ENCODE measurements at places on chromosomes 1 and 21.

DNA sequence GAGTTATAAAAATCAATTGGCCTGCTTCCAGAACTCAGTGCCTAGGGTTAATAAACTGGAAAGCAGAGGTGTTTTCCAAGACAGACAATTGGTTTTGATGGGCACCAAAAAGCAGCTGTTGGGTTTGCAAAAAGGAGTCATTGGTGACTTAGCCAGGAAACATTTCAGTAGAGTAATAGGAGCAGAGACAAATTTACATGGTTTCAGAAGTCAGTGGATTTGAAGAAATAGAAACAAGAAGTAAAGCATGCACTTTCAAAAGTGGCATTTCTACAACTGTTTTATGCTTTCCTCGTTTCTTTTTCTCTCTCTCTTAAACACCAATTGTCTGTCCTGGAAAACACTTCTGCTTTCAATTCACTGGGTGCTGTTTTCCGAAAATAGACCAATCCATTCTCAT, 87.8 kb downstream of the GLUL start:
- H3K4me3 ChIP-seq = no peak overlapping the region
- no peaks in the 10 kb centered on the region for H3K27me3 ChIP-seq
- H3K27ac ChIP-seq = no peak overlapping the region

DNA sequence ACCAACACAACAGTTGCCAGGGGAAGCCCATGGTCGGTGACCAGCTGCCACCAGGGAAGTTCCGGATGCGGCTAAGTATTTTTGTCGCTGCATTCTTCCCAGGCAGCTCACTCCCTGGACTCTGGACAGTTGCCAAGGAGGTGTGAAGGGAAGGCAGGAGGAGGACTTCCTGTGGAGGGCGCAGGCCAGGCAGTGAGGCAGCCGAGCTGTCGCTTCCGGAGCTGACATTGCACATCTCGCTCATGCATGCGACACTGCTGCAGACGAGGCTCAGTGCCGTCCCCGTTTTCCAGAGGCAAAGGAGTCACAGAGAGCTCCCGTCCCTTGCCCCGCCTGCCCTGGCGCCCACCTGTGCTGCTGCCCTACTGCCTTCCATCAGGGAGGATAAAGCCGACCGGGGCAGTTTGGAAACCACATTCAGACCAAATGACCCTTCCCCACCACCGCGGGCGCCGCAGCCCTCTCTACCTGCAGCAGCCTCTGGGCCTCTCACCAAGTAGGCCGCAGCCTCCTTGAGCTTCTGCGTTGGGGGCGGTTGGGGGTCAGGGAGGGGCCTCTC, 81.4 kb downstream of the NENF start:
- no peaks in the 10 kb centered on the region for H3K36me3 ChIP-seq
- peaks cover 7% of the 10 kb centered on the region for H3K4me1 ChIP-seq
- H3K4me3 ChIP-seq = no peak overlapping the region
- H3K27ac ChIP-seq = no peak overlapping the region
- H3K27me3 ChIP-seq = peaks cover 15% of the 10 kb centered on the region

DNA sequence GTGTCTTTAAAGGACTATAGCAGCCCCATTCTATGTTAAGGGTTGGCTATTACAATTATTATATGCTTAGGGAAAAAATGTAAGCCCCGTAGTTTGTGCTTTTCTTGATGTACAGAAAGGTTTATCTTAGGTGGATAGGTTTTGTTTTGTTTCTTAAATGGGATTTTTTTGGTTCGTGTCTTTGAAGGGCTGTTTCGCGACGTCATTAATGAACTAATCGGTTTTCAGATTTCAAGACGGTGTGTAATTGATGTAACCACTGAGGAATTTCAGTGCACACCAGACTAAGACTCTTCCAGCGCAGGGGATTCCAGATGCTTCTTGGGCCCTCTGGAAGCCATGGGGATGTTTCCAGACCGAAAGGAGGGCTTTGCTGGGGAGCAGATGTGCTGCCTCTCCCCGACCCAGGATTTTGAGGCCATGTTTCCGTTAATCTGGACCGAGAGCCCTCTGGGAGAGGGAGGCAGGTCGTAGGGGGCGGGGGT, 4.8 kb upstream of the SIM2 start:
- H3K36me3 ChIP-seq = no peaks in the 10 kb centered on the region
- DNase-seq = no peak
- H3K27me3 ChIP-seq = peaks cover 31% of the 10 kb centered on the region

GRCh38 chr1:30274976-30275621, 448.3 kb downstream of the MATN1 start:
- H3K4me3 ChIP-seq = no peak overlapping the region
- no peaks in the 10 kb centered on the region for H3K36me3 ChIP-seq
- H3K27ac ChIP-seq = no peak overlapping the region
- H3K27me3 ChIP-seq = no peaks in the 10 kb centered on the region
- DNase-seq = no peak
- H3K4me1 ChIP-seq = no peaks in the 10 kb centered on the region

- no peak overlapping the region for H3K4me3 ChIP-seq
- no peaks in the 10 kb centered on the region for H3K36me3 ChIP-seq
- no peak overlapping the region for H3K27ac ChIP-seq
- no peaks in the 10 kb centered on the region for H3K4me1 ChIP-seq
- DNase-seq = no peak
Observed at GRCh38 chr1:215899901-215900300, 332.8 kb downstream of the KCTD3 start.

DNA sequence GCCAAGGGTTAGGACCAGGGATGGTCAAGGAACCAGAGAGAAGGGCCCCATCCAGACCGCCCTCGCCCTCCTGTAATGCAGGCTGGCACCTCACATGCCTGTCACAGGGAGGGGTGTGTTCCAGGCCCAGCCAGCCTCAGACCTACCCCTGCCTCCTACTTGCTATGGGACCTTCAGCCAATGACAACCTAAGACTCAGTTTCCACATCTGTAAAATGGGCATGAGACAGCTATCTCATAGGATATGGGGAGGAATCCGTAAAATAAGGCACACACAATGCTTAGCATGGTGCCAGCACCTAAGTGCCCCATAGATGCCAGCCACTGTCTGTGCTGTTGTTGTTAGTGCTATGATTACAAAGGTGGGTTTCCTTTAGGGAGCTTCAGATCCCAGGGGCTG, 7.9 kb downstream of the KIF17 start:
- H3K27ac ChIP-seq = no peak overlapping the region
- H3K27me3 ChIP-seq = no peaks in the 10 kb centered on the region
- no peaks in the 10 kb centered on the region for H3K4me1 ChIP-seq
- H3K4me3 ChIP-seq = no peak overlapping the region

GRCh38 chr1:101330427-101331130, 93.8 kb downstream of the S1PR1 start:
- no peak for DNase-seq
- H3K4me1 ChIP-seq = no peaks in the 10 kb centered on the region
- H3K27me3 ChIP-seq = no peaks in the 10 kb centered on the region
- H3K27ac ChIP-seq = no peak overlapping the region
- no peak overlapping the region for H3K4me3 ChIP-seq
- H3K36me3 ChIP-seq = no peaks in the 10 kb centered on the region

DNA sequence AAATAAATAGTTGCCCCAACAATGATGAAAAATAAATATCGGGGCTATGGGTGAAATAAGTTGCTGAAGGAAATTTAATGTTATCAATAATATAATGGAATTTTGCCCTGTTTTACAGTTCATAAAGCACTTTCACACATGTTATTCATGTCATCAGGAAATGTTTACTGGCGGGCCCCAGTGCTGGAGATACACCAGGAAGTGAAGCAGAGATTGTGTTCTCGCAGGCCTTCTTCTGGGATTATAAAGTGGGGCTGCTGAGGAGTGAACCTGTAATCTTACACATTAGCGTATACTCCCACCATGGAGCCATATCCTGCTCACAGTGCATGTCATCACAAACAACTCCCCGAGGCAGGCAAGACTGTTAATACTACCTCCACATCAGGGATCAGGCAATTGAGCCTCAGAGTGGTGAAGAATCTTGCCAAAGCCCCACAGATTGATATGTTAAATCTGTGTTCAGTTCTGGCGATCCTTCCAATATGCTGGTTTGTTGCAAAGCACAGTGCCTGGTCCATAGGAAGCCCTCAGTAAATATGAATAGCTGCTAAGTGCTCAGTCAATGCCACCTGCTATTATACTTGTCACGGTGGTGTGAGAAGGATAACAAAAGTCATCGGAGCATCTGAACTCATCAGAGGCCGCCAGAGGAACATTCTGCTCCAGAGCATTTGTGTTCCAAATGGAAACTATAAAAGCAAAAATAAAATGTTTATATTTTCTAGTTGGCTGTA, 104.4 kb upstream of the UBE2U start:
- no peak overlapping the region for H3K27ac ChIP-seq
- no peaks in the 10 kb centered on the region for H3K36me3 ChIP-seq
- no peak overlapping the region for H3K4me3 ChIP-seq

DNA sequence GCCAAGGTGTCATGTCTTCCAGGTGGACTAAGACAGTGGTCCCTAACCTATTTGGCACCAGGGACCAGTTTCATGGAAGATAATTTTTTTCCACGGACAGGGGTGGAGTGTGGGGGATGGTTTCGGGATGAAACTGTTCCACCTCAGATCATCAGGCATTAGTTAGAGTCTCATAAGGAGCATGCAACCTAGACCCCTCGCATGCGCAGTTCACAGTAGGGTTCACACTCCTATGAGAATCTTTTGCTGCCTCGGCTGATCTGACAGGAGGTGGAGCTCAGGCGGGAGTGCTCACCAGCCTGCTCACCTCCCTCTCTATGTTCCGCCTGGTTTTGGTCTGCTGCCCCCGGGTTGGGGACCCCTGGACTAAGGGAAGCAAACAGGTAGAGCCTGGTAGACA, 30.9 kb downstream of the LGR6 start:
- H3K4me3 ChIP-seq = no peak overlapping the region
- no peaks in the 10 kb centered on the region for H3K27me3 ChIP-seq
- H3K36me3 ChIP-seq = no peaks in the 10 kb centered on the region
- H3K4me1 ChIP-seq = peaks cover 13% of the 10 kb centered on the region
